ENCODE measurements at places on chromosomes 16 and 17.

- DNase-seq = no peak
Measured at GRCh38 chr16:23900480-23901177, 64.8 kb downstream of the PRKCB start.

GRCh38 chr17:45248132-45248957, 13.5 kb downstream of the SPATA32 start:
- DNase-seq = no peak

DNA sequence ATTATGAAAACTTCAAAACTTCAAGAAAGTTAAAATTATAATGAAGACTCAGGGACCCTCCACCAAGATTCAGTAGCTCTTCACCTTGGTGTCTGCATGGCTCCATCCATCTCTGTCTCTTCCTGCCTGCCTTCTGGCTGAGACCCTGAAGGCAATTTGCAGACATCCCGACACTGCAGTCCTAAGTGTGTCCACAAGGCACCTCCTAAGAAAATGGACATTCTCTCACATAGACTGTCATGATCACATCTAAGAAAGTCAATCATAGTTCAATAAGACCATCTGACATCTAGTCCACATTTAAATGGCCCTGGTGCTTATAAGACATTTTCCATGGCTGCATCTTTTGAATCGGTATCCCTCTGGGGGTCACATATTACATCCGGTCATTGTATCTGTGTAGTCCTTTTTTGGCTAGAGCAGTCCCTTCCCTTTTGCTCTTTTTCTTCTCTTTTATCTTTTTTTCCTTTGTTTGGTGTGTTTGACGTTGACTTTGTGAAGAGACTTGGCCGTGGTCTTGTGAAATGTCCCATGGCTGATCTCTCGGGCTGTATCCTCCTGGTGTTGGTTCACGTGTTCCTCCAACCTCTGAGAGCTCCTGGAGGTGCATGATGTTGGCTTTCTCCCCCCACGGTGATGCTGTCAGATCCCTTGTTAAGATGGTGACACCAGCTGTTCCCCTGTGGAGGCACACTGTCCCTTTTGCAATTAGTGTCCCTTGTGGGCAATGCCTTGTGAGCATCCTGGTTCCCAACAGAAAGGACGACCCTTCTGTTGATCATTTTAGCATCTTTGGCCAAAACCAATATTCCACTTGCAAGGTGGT, 5.0 kb upstream of the TNFRSF13B start:
- no peak for DNase-seq

GRCh38 chr17:76734080-76734840, 2.9 kb downstream of the SRSF2 start:
- DNase-seq = no peak

- DNase-seq = no peak
Measured at GRCh38 chr17:64599187-64599676, 62.9 kb downstream of the SMURF2 start.

- DNase-seq = no peak
Measured at GRCh38 chr17:17474341-17474740, 2.5 kb upstream of the MED9 start.

GRCh38 chr17:17722906-17723353, 41.7 kb downstream of the RAI1 start:
- no peak for DNase-seq

DNA sequence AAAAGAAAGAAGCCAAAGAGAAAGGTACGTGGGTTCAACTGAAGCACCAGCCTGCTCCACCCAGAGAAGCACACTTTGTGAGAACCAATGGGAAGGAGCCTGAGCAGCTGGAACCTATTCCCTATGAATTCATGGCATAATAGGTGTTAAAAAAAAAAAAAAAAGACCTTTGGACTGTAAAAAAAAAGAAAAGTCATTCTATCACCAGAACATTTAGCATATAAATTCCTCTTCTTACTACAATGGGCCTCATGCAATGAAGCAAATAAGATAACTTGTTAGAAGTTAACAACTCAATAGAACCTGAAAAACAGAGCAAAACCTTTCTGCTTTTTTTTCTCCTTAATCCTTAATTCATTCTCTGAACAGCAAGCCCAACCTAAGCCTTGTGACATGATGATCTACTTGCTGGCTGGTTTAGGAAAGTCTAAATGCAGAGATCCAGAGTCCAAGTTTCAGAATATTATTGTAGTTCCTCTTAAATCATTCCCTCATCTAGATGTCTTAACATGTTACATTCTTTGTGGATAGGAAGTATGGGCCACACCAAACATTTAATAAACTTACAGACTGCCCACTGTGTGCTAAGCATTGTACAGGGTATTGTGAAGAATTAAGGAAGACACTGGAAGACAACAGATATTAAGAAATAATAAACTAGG, 45.4 kb downstream of the BRCA1 start:
- DNase-seq = no peak

- DNase-seq = no peak
Measured at GRCh38 chr16:9821970-9822369, 360.3 kb downstream of the GRIN2A start.

DNA sequence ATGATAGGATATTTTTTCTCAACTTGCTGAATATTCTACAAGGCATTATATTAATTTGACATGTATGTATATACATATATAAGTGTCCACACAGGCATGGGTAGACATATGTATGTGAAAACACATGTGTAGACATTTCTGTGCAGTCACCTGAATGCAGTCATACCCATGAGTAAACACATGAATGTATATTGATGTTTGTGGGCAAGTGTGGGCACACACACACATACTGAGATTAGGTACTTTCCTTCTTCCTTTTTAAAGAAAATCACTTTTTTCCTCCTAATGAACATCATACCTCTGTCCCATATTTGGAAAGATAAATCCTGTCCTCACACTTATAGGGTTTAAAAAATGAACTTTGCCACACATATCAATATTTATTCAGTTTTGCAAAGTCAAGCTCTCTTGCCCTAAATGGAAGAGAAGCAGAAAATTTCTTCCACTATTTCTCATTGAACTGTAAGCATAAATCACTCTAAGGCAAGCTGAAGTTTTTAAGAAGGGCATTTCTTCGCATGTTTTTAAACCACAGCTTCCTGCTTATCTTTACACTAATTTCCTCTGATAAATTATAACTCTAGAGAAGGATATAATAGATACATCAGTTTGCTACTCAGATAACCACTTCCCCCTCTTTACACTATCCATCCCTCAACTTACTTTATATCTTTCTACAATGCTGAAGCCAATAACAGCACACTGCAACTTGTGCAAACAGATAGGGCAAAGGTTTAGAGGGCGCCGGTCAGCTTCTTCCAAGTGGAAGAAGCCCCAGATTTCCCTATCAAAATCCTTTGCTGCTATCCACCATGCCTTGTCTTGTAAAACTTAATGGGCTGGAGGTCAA, 49.6 kb upstream of the LRRC37A3 start:
- no peak for DNase-seq

GRCh38 chr17:16294560-16294959, 58.7 kb downstream of the CENPV start:
- no peak for DNase-seq

- no peak for DNase-seq
Measured at GRCh38 chr17:83072600-83073358, 6.6 kb upstream of the METRNL start.

Data from GM04503 (cell line).